HuH-7 (cell line): ENCODE measurements at places on chromosomes 6 and 20.
A peak's percentile ranks its signal among the peaks of the same experiment; 100 is the strongest.

- no peak for DNase-seq
Measured at GRCh38 chr6:151716526-151716932, 91.0 kb upstream of the ESR1 start.

GRCh38 chr6:147615659-147616456, 107.4 kb downstream of the SAMD5 start:
- DNase-seq: no peak

- DNase-seq: no peak
Measured at GRCh38 chr20:50188287-50188688, 2.3 kb upstream of the CEBPB start.

DNA sequence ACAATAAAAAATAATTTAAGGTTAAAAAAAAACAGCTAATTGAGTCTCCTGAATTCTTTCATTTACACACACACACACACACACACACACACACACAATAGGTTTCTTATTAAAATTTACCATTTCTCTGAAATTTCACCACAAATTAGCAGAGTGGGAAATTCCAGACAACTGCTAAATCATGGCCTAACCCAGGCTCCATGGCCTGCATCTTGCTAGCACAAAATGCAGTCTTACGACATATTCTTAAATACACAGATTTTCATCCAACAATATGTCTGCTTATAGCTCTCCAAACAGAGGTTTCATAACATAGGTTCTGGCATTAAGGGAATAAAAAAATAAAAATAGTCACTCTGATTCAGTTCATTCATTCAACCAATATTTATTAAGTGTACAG, 46.9 kb downstream of the SOD2 start:
- no peak for DNase-seq

DNA sequence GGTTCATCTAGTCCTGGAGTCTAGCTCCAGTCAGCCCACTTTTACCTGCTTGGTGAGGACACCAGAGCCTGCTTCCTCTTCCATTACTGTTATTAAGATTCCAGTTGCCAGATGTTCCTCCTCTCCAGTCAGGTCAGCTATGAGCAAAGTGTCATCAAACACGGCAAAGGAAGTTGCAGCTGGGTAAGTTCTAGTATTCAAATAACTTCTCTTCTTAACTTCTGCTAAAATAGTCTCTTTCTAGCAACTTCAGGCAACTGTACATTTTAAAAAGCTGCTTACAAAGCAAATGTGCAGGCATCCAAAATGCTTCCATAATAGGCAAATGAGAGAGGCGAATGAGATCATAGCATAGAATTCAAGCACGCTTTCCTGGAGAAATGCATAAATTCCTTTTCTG, 18.4 kb upstream of the MRPS18A start:
- no peak for DNase-seq

GRCh38 chr6:435441-436307, 44.1 kb downstream of the IRF4 start:
- no peak for DNase-seq

DNA sequence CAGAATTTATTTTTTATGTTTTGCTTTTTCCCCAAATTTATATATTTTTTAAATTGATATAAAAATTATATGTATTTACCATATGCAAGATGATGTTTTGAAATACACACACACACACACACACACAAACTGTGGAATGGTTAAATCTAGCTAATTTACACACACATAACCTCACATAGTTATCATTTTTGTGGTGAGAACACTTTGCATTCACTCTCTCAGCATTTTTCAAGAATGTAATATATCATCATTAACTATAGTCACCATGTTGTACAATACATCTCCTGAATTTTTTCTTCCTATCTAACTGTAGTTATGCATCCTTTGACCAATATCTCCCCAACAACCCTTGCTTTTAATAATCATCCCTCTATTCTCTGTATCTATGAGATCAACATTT, 52.2 kb downstream of the GFRAL start:
- DNase-seq: no peak

GRCh38 chr6:133591275-133591674, 297.6 kb upstream of the TCF21 start:
- no peak for DNase-seq

DNA sequence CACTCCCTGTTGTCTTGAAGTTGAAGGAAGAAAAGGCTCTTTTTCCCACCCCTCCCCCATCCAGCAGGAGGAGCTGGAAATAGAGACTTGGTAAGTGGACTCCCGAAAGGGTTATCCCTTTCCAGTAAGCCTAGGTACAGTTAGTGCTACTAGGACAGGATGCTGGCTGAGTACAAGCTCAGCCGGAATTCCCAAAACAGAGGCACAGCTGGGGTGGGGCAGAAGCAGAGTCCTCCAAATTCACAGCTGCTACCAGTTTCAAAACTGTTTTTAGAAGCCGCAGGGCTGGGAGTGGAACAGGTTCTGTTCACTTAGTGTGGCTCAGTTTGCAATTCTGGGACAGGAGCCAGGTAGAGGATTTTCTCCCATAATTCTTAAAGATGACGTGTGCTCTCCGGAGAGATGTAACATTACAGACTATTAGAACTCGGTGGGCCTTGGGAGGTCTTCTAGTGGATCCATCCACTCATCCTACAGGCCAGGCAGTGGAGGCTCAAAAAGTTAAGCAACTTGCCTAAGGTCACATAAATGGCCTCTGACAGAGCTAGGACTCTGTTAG, 19.0 kb upstream of the UTRN start:
- DNase-seq: no peak

DNA sequence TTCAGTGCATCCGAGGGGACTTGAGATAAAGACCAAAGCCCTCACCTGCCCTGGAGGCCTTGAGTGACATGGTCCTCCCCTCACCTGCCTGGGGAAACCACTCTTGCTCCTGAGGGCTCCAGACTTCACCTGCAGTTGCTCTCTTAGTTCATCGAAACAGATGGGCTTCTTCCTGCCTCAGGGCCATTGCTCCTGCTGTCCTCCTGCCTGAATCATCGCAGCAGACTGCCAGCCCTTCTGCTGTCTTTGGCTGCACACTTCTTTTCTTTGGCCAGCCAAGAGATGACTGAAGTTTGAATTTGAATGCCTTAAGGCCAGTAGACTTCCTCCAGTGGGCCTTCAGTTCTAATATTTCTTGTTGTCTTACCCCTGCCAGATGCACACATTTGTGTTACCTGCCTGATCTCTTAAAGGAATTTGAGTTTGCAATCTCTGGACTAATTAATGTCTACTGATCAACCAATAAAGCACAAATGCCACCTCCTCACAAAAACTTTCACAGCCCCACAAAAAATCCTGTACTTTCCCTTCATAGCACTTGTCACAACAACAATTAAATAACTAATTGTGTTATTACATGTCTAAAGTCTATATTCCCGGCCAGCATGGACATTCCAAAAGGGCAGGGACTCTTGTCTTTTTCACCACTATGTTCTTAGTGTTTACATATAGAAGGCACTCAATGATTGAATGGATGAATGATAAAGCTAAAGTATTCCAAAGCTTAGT, 56.7 kb upstream of the SGK1 start:
- DNase-seq: no peak

- peak; percentile 43 for DNase-seq
Measured at GRCh38 chr20:23152308-23152892, 66.3 kb upstream of the CD93 start.
